ENCODE measurements at places on chromosomes 1 and 21.

- no peak for DNase-seq
Observed at GRCh38 chr1:3313576-3313950, 140.9 kb upstream of the ARHGEF16 start.

DNA sequence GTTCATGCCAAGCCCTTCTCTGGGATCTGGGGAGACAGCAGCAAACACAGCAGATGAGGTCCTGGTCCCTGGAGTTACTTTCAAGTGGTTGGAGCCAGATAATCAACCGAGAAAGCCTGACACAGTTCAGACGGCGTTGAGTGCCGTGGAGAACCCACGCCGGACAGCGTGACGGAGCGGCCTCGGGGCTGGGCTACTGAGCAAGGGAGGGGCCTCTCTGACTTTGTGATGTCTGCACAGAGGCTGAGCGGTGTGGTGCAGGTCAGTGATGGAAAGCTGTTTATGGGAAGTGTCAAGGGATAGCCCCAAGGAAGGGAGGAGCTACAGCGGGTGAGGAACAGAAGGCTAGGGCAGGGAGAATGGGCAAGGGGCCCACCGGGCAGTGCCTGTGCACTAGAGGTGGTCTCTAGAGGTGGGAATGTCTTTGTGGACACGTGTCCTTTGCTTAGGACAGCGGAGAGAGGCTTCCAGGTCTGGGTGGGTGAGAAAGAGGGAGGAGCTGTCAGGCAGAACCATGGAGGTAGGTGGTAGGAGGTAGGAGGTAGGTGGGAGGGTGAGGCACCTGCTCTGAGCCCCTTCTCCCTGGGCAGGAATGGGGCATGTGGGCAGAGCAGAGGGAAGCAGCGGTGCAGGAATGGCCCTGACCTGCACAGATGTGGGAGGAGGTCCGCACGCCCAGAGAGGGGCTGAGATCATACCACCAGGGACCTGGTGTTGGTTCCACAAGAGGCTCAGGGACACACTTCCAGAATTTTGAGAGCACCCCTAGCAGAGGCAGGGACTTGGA lies 62.8 kb downstream of the RUNX3 start:
- no peak for DNase-seq

DNA sequence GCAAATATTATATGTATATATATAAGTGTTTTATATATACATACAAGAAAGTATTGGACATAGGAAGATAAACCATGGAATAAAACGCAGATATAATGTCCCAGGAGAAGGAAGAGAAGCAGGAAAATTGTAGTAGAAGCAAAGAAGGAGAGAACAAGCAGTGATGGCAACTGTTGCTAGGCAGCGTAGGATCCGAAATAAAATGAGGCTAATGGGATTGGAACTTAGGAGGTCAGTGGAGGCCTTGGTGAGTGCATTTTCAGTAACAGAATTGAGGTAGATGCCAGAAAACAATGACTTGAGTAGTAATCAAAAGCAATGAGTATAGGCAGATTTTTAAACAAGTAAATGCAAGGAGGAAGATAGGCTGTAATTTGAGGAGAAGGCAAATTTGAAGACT lies 265.8 kb downstream of the LRRC7 start:
- DNase-seq, result no peak

DNA sequence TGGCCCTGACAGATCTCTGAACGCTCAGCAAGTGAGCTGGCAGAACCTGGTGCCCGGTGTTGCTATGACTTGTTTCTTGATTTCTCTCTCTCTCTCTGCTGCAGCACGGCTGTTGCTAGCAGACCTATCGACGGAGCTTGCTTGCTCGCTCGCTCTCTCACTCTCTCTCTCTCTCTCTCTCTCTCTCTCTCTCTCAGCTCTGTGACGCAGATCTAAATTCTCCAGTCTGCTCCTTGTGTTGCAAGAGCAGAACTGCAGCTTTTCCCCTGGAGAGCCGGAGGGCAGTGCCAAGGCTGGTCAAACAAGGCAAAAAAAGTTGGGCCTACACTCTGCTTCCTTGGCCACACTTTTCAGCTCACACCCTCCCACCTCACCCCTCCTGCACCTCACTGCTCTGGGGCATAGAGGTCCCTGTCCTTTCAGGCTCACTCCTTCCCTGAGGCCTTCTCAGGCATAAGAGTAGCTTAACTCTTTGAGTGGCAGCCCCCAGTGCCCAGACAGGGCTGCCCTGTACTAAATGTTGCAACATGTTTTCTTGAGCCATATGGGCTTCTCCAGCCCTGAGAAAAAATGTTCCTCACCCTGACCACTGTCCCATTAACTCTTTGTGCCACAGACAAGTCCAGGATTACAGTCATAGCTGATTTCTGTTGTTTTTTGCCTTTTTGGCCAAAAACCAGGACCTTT lies 72.2 kb downstream of the CD46 start:
- DNase-seq, result peak; percentile 88

DNA sequence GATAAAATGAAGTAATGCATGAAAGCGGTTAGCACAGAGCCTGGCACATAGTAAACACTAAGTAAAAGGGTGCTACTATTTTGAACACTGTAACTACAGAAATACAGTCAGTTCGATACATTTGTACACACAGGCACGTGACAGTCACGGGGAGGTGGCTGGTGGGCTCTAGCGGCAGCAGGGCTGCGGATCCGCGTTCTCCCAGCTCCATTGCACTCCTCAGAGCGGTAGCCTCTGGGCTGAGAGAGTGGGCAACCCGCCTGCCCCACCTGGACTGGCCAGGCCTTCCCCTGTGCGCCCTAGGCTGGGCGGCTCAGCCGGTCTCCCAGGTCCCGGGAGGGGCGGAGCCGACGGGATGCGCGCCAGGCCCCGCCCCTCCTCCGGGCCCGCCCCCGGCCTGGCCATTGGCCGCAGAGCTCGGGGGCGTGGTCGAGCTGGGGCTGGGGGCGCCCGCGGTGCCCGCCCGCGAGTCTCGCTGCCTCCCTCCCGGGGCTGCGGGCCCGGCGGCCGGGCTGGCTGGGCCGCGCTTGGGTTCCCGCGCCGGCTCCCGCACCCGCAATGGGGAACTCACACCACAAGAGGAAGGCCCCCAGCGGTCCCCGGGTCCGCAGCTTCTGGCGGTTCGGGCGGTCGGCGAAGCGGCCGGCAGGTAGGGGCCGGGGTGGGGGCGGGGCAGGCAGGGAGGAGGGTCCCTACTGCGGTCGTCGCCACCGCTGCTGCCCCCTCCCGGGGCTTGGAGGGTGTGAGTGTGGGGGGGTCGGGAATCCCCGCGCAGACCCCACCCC lies 51.2 kb upstream of the SYNC start:
- peak; percentile 63 for DNase-seq

- DNase-seq, result no peak
Observed at GRCh38 chr21:34779860-34780259, 111.1 kb downstream of the CLIC6 start.

DNA sequence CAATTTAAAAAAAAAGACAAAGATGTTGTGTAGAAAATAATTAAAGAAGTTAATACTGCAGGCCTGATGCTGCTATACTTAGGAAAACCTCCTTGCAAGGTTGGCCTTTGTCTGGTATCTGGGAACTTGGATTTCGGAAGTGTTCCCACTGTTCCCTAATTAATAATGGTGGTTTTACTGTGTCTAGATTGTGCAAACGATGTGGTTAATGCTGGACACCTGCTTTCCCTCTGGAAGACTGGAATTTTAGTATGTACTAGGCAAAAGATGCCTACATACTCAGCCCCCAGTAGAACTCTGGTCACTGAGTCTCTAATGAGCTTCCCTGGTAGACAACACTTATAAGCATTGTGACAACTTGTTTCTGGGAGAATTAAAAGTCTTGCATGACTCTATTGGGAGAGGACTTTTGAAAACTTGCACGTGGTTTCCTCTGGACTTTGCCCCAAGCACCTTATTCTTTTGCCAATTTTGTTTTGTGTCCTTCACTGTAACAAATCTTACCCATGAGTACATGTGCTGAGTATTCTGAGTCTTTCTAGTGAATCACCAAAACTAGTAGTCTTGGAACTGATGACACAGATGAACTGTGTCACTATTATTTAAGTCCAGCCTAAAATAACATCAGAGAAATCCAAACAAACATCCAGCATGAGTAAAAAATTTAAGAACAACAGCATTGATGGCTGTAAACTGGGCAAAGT lies 40.4 kb downstream of the LIN9 start:
- no peak for DNase-seq

DNA sequence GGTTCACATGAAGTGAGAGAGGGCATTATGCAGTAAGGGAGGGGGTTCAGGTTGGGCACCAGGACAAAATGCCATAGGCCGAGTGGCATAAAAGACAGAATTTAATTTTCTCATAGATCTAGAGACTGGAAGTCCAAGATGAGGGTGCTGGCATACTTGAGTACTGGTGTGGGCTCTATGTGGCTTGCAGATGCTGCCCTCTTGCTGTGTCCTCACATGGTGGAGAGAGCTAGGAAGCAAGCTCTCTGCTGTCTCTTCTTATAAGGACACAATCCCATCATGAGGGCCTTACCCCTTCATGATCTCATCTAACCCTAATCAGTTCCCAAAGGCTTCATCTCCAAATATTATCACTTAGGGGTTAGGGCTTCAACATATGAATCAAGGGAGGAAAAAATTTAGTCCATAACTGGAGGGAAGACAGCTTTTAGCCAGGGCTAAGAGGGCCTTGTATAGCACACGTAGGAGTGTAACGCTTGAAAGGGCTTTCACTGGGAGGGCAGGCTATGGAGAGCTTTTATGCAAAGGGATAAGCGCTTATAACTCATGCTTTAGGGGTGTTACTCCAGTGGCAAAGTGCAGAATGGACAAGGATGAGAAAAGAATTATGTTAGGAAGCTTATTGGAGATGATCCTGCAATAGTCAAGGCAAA lies 64.5 kb downstream of the PLPPR5 start:
- DNase-seq, result no peak

- no peak for DNase-seq
Observed at GRCh38 chr1:21530368-21531016, 21.3 kb downstream of the ALPL start.

GRCh38 chr1:101437800-101438199 lies 201.0 kb downstream of the S1PR1 start:
- no peak for DNase-seq

DNA sequence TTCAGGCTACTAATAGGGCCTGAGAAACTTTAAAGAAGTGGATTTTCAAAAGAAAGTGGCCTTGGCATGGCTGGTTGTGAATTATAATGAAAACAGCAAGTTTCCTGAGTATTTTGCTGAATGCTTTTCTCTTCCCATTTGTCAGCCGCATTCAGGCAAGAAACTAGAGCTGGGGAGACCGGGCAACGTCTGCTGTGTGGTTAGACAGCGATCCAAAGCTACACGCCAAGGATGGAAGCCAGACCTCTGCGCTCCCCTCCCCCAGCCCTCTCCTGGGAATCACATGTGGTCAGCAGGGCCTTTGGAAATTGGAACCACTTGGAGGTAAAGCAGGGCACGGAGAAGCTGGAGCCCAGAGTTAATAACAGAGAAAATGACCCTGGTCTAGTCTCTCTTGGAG lies 114.1 kb upstream of the CD34 start:
- DNase-seq, result no peak

GRCh38 chr1:12153181-12153785 lies 13.5 kb upstream of the TNFRSF1B start:
- peak; percentile 34 for DNase-seq

GRCh38 chr1:170460001-170460400 lies 72.0 kb upstream of the GORAB start:
- no peak for DNase-seq

- DNase-seq, result no peak
Observed at GRCh38 chr1:2282556-2283270, 54.6 kb downstream of the SKI start.

DNA sequence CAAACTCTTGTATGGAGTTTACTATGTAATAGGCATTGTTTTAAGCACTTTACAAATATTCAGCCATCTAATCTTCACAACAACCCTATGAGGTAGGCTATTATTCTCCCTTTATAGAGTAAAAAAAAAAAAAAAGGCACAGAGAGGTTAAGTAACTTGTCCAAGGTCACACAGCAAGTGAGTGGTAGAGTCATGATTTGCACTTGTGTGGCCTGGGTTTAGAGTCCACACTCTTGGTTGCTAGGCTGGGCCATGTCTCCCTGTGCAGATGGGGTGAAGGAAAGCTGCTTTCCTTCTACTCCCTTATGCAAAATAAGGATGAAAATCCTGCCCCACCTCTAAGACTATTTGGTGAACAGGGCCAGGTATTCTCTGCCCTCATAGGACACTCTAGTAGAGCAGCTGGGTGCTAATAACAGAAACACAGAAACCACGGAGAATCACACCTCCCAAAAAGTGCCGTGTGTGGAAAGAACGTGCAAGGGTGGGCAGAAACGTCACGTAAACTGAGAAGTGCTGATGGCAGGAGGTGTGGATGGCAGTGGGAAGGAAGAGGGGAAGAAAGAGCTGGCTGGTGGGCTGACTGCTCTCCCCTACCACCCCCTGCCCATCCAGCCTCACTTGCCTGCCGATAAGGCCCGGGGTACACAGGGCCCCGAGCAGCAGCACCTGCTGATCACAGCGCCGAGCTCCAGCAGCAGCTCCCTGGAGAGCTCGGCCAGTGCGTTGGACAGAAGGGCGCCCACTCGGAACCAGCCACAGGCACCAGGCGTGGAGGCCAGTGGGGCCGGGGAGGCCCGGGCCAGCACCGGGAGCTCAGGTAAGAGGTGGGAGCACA lies 28.3 kb upstream of the VPS13D start:
- DNase-seq, result no peak

DNA sequence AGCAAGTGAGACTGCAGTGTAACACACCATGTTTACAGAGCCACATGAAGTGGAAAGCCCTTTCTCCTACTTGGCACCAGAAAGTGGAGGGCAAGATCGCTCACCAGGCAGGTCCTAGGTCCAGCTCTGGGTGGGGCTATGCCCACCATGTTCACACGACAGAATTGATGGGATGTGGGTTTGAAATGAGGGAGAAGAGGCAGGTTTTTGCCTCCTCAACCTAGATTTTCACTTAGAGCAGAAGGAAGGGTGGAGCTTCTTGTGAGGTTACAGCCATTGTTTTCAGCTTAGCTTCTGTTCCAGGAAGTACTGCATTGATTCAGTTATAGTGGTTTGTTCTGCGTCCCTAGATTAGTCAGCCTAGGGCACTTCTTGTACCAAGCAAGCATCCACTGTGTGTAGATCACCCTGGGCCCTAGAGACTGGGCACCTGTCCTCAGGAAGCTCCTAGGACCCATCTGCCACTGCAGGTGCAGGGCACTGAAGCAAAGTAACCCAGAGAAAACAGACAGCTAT lies 2.3 kb downstream of the CD53 start:
- peak; percentile 75 for DNase-seq

DNA sequence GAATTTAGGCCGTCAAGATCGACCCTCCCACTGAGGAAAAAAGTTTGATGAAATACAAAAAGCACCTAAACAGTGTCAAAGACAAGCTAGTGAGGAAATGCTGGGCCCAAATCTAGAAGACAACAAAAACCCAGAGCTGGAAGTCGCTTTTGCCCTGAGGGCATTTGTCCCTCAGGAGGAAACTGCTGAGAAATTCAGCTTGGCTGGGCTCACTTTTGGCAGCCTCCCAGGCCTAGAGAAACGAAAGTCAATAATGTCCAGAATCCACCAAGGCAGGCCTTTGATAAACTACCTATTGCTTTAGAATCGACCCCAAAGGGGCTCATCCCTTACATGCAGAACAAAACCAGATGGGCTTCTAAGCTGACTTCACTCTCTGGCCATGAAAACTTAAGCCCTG lies 38.9 kb downstream of the SYT2 start:
- no peak for DNase-seq

Data from CD4-positive, alpha-beta T cell treated with Interleukin-6 at 100 ng/mL for 8 hours (primary cell).